ENCODE measurements at places on chromosomes 6 and 20. TPM values are rescaled to one million over a fixed set of nuclear protein-coding genes. Genes with fewer than 3 reads are reported as not detected.

The SLC22A16 gene
- total RNA-seq, result not detected

- H3K36me3 ChIP-seq, result no peaks in the 10 kb centered on the region
- no peak for DNase-seq
- no peak overlapping the region for H3K27ac ChIP-seq
These were observed 163.3 kb downstream of the SOBP start for GRCh38 chr6:107653183-107653580.

GRCh38 chr20:17969884-17970409, 1.1 kb downstream of the MGME1 start:
- peak overlapping the region; percentile 99 for H3K4me3 ChIP-seq
- peak; percentile 66 for DNase-seq
- H3K27me3 ChIP-seq, result no peaks in the 10 kb centered on the region
- H3K36me3 ChIP-seq, result peaks cover 79% of the 10 kb centered on the region

DNA sequence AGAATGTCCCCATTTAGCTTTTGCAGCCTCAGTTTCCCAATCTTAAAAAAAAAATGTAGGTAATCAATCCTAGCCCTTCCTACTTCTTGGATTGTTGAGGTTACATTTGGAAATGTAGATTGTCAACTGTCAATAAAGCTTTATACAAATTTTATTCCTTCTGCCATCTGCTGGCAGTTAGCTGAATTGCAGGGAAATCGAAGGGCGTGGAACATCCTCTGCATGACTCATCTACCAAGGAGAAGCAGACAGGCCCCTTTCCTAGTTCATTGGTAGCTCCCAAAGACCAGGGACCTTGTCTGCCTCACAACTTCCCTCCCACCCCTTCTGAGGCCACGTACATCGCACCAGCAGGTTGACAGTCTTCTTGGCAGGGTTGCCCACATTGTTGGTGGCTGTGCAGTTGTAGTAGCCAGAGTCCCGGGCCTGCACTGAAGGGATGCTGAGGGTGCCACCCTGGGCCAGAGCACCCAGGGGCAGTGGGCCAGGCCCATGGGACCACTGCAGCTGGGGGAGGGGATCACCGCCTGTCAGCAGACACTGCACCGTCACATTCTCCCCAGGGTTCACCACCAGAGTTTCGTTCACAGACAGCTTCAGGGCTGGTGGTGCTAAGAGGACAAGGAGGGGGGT, 43.6 kb downstream of the MDGA1 start:
- peaks cover 13% of the 10 kb centered on the region for H3K36me3 ChIP-seq
- H3K4me3 ChIP-seq, result no peak overlapping the region
- DNase-seq, result peak; percentile 75

- no peak for DNase-seq
- no peaks in the 10 kb centered on the region for H3K27me3 ChIP-seq
- H3K27ac ChIP-seq, result no peak overlapping the region
- no peaks in the 10 kb centered on the region for H3K4me1 ChIP-seq
These were observed 469.7 kb downstream of the CDKAL1 start for GRCh38 chr6:21003780-21004541.

The SPATA25 gene
- 0.76 TPM for total RNA-seq

DNA sequence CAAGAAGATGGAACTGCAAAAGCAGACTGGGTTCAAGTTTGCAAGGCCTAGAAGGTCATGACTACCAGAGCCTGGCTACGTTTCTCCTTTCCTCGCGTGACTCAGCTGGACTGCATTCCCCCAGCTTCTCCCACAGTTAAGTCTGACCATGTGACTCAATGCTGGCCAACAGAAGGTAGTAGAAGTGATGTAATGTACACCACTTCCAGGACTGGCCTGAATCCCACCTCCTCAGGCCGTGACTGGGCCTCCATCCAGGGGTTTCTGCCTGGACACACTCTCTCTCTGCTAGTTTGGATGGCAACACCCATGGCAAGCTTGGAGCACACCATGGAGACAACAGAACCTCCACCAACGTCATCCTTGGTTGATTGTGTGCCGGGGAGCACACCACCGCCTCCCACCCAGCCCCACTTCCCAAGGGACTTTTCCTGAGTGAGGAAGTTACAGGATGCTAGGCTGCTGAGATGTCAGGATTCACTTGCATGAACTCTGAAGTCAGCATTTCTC, 112.0 kb upstream of the CDYL start:
- no peak for DNase-seq
- H3K4me1 ChIP-seq, result no peaks in the 10 kb centered on the region
- H3K36me3 ChIP-seq, result no peaks in the 10 kb centered on the region
- H3K4me3 ChIP-seq, result no peak overlapping the region

The ARHGAP18 gene
- 11.9 TPM for total RNA-seq

- no peaks in the 10 kb centered on the region for H3K36me3 ChIP-seq
- H3K4me3 ChIP-seq, result no peak overlapping the region
- DNase-seq, result no peak
- no peak overlapping the region for H3K27ac ChIP-seq
- H3K27me3 ChIP-seq, result peaks cover 18% of the 10 kb centered on the region
- H3K4me1 ChIP-seq, result no peaks in the 10 kb centered on the region
These were observed 212.2 kb downstream of the TBC1D7 start for GRCh38 chr6:13116155-13116554.

DNA sequence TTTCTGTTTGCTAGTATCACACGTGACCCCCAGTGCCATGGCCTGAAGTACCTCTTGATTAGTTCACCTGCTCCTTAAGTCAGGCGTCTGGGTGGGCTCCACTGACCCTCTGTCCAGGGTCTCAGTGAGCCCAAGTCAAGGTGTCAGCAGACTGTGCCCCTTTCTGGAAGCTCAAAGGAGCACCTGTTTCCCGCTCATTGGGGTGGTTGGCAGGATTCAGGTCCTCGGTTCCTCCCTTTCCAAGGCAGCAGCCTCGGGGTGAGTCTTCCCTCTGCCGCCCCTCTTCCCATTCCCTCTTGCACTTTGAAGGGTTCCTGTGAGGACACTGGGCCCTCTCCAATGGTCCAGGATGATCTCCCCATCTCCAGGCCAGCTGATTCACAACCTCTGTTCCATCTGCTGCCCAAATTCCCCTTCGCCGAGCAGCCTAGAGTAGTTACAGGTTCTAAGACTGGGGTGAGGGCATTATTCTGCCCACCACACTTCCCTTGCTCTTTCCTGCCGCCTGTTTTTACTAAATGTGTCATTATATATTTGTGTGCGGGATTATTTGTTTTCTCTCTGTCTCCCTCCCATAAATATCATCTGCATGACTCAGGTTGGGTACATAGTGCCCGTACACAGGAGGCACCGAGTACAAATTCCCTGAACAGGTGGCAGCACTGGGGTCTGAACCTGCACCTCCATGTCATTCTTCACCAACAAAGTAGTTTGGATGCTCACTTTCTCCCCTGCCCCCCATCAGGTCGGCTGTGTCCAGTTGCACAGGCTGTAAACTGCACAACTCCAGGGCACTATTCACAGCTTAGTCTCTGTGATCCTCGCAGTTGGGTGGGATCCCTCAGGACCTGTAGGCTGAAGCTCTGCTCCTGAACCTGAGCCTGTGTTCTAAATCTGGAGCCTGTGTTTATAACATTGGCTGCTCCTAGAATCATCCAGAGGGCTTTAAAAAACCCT, 58.5 kb downstream of the RBM38 start:
- H3K27me3 ChIP-seq, result peaks cover 31% of the 10 kb centered on the region
- H3K4me3 ChIP-seq, result no peak overlapping the region
- H3K36me3 ChIP-seq, result no peaks in the 10 kb centered on the region
- no peak overlapping the region for H3K27ac ChIP-seq

The LKAAEAR1 gene
- 0.61 TPM for total RNA-seq

DNA sequence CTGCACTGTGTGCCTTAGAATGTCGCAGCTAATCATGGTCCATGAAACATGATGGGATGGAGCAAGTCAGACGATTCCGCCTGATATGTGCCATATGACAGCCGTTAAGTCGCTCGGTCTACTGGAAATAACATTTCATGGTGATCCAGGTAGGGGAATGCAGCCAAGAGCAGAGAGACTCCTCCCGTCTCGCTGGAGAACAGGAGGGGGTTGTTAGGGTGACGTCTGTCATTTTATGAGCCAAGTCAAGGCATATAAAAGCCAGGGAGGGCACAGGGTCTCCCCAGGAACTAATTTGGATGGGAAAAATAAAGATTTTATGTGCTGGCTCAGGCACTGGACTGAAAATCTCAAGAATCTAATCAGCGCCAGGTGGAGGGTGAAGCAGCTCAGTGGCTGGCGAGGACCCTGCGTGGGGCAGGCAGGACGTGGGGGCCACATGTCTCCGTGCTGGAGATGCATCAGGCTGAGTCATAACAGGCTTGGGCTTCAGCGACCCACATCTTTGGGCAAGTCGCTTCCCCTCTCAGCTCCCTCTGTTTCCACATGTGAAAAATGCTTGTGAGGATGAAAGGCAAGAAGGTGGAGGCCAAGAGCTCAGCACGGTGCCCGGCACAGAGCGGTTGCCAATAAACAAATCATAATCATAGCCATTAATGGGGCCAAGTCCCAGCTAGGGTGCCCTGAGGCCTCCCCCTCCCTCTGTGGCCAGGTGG, 234.6 kb downstream of the ANKRD60 start:
- H3K36me3 ChIP-seq, result no peaks in the 10 kb centered on the region
- no peak overlapping the region for H3K4me3 ChIP-seq
- no peaks in the 10 kb centered on the region for H3K4me1 ChIP-seq
- peaks cover 11% of the 10 kb centered on the region for H3K27me3 ChIP-seq
- no peak for DNase-seq

- no peak overlapping the region for H3K4me3 ChIP-seq
- peaks cover 57% of the 10 kb centered on the region for H3K36me3 ChIP-seq
- no peaks in the 10 kb centered on the region for H3K27me3 ChIP-seq
- no peak overlapping the region for H3K27ac ChIP-seq
- no peak for DNase-seq
- peaks cover 41% of the 10 kb centered on the region for H3K4me1 ChIP-seq
These were observed 31.9 kb downstream of the C6orf89 start for GRCh38 chr6:36917541-36918193.

DNA sequence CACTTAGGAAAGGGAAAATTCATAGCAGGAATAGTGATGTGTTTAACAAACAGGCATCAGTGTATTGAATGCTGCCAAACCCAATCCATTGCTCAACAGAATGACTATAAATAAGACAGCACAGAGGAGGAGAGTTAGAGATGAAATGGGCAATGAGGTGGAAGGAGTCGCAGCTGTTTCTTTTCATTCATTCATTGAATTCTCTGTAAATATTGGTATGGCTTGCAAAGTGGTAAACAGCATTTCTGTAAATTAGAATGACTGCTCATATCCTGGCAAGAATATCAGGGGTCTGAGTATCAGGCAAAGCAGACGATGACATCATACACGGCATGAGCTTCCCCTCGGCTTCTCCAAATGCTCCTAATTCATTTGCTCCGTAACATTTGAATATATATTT, 703.6 kb upstream of the SLC35B3 start:
- no peaks in the 10 kb centered on the region for H3K27me3 ChIP-seq
- no peaks in the 10 kb centered on the region for H3K4me1 ChIP-seq
- DNase-seq, result no peak
- no peak overlapping the region for H3K4me3 ChIP-seq

The KDM1B gene
- 9.6 TPM for total RNA-seq

- no peaks in the 10 kb centered on the region for H3K36me3 ChIP-seq
- peaks cover 30% of the 10 kb centered on the region for H3K4me1 ChIP-seq
- no peak overlapping the region for H3K4me3 ChIP-seq
- H3K27ac ChIP-seq, result no peak overlapping the region
- DNase-seq, result no peak
These were observed 4.2 kb upstream of the ITPR3 start for GRCh38 chr6:33616913-33617312.

The ASIP gene
- total RNA-seq, result not detected

DNA sequence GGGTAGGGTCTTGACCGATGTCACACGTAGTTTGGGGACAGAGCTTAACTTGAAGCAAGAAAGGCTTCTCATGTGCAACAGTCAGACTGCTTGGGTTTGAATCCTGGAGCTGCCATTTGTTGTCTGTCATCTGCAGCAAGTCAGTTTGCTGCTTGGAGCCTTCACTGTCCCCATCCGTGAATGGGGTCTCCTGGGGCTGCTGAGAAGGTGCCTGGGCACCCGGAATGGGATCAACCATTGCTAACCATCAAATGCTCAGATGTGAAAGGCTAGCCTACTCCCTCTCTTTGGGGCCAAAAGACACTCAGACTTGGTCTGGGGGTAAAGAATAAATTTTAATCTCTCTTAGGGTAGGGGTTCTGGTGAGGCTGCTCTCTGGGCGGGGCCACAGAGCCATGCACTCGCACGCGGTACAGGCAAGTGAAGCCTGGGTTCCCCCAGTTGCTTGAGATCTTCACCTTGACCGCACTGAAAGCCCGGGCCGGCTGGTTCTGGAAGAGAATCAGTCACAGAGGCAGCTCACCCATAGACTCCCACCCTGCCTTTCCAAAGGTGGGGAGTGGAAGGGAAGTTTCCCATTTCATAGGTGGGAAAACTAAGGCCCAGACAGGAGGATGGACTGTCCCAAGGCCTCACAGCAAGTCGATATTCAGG, 20.6 kb downstream of the SUN5 start:
- H3K36me3 ChIP-seq, result no peaks in the 10 kb centered on the region
- H3K27me3 ChIP-seq, result no peaks in the 10 kb centered on the region
- H3K4me1 ChIP-seq, result peaks cover 2% of the 10 kb centered on the region
- H3K27ac ChIP-seq, result no peak overlapping the region

GRCh38 chr6:33213166-33213988, 5.1 kb downstream of the RING1 start:
- DNase-seq, result no peak
- peak overlapping the region; percentile 58 for H3K27ac ChIP-seq
- H3K27me3 ChIP-seq, result peaks cover 11% of the 10 kb centered on the region
- peaks cover 57% of the 10 kb centered on the region for H3K4me1 ChIP-seq
- peak overlapping the region; percentile 66 for H3K4me3 ChIP-seq

- H3K4me1 ChIP-seq, result peaks cover 10% of the 10 kb centered on the region
- no peak overlapping the region for H3K4me3 ChIP-seq
- no peak overlapping the region for H3K27ac ChIP-seq
- H3K27me3 ChIP-seq, result no peaks in the 10 kb centered on the region
These were observed 26.5 kb downstream of the SMLR1 start for GRCh38 chr6:130853555-130854183.

The MATN4 gene
- total RNA-seq, result 0.39 TPM

- no peaks in the 10 kb centered on the region for H3K4me1 ChIP-seq
- DNase-seq, result no peak
- no peaks in the 10 kb centered on the region for H3K36me3 ChIP-seq
- peaks cover 9% of the 10 kb centered on the region for H3K27me3 ChIP-seq
- no peak overlapping the region for H3K4me3 ChIP-seq
These were observed 41.6 kb downstream of the C6orf15 start for GRCh38 chr6:31070711-31071197.

The CST2 gene
- not detected for total RNA-seq
